ENCODE measurements at places on chromosomes 3 and 15.

GRCh38 chr15:41961001-41961518 lies 11.3 kb downstream of the EHD4 start:
- no peak for DNase-seq

DNA sequence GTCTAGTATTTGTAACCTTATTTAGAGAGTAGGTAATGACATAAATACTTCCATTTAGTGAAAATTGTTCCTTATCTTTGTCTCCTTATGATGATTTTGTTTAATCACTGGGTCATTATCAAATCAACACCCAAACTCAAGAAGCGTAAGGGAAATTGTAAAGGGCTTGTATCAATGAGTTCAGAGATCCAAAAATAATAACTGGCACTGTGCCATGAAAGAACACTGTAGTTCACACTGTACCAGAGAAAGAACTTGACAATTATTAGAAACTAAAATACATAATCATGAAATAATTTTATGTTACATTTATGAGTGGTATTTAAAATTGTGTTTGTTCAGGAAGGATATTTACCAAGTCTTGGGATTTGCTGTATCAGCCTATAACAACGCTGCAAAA lies 895.4 kb downstream of the FHIT start:
- DNase-seq, result peak; percentile 84

DNA sequence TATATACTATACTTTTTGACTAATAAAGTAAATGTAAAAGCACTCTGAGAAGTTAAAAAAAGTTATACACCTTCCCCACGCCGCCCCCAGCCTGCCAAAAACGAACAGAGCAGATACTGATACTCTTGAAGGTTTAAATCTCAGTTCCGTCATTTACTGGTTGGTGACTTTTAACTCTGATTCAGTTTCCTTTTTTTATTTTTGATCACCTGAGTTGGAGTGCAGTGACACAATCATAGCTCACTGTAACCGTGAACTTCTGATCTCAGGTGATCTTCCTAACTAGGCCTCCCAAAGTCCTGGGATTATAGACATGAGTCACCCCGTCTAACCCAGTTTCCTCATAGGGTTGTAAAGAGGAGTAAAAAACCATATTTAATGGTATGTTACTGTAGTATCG lies 3.3 kb upstream of the TIPIN start:
- no peak for DNase-seq

- peak; percentile 51 for DNase-seq
Observed at GRCh38 chr15:89116404-89116803, 28.1 kb downstream of the ABHD2 start.

- no peak for DNase-seq
Observed at GRCh38 chr3:55558316-55558715, 71.2 kb upstream of the WNT5A start.

- no peak for DNase-seq
Observed at GRCh38 chr15:66757030-66757429, 55.0 kb downstream of the SMAD6 start.

DNA sequence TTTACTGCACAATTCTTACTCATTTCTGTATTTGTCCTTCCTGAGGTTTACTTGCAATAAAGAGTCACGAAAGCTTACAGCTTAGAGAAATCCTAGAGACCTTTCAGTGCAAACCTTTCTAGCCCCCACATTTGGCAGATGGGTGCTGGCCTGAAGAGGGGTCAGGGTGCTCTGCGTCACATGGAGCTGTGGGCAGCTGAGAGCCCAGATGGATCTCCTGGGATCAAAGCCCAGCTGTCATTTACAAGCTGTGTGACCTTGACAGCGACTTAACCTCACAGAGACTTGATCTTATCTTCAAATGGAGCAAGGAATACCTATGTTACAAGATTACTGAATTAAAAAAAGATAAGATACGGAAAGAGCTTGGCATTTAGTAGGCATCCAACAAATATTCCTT lies 24.0 kb upstream of the RAF1 start:
- no peak for DNase-seq

GRCh38 chr15:44435893-44436667 lies 8.7 kb downstream of the CTDSPL2 start:
- DNase-seq, result no peak

GRCh38 chr3:15633766-15634598 lies 32.4 kb downstream of the BTD start:
- DNase-seq, result no peak

DNA sequence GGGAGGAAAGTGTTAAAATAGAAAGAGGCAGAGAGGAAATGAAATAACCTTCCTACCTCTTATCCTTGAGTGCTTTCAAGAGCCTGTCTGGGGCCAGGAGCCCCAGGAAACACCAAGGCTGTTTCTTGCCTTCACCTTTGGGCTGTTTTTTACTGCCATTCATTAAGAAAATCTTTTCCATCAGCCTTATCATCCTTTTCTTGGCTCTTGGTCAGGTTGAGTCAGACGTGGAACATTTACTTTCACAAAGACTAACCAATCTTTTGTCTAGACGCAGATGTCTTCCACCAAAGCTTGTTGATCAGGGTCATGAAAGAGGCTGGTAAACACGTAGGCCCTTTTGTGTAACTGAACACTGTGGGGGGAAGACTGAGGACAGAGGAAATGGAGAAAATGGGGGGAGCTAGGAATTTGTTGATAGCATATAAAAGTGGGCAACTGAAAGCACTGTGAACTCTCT lies 151.0 kb upstream of the THBS1 start:
- DNase-seq, result no peak

DNA sequence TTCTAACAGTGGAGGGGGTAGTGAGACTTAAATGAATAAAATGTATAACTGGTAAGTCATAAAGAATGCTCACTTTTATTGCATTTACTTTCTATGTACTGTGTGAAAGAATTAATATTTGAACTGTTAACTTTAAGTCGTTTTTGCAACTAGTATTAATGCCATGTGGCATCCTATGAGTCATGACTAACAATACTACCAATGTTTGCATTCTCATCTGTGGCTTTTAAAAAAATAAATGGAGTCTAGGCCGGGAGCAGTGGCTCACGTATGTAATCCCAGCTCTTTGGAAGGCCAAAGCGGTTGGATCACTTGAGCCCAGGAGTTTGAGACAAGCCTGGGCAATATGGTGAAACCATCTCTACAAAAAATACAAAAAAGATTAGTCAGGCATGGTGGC lies 5.2 kb downstream of the C3orf49 start:
- DNase-seq, result no peak

GRCh38 chr3:43882976-43883680 lies 192.4 kb downstream of the ABHD5 start:
- no peak for DNase-seq

GRCh38 chr15:68207176-68207935 lies 2.2 kb upstream of the CALML4 start:
- no peak for DNase-seq

GRCh38 chr3:169558371-169558770 lies 105.1 kb downstream of the MECOM start:
- DNase-seq, result no peak

GRCh38 chr3:74127256-74127655 lies 487.2 kb downstream of the CNTN3 start:
- no peak for DNase-seq

DNA sequence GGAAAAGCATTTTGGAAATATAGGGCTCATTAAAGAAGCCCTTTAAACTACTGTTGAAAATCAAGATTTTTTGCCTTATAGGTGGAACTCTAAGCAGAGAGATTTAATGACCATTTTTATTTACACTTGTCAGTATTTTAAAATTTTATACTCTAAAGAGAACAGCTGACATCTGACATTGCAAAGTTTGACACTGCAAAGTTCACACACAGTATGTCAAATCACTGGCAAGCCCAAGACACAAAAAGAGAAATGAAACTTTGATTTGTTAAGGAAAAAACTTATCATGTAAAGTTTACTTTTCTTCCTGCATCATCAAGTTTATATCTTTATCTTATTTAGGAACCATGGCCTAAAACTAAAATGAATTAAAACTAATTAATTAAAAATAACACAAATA lies 40.2 kb downstream of the DPH6 start:
- no peak for DNase-seq

DNA sequence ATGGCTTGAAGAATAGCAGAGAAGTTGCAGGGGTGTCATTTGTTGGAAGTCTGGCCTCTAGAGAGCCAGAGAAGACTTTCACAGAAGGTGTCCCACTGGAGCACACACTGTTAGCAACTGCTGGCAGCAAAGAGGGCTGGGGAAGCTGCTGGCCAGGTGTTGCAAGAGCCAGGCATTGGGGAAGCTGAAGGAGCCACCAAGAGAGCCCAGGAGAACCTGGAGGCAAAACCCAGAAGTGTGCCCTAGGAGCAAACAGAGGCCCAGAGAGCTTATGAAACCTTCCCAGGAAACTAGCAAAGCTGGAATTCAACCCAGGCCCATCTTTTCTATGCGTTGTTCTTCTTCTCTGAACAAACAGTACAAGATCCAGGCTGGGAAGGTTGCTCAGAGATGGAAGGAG lies 132.7 kb upstream of the TRIM42 start:
- DNase-seq, result no peak
